ENCODE measurements at places on chromosomes 1 and 21.

GRCh38 chr21:26632691-26633090, 59.6 kb upstream of the CYYR1 start:
- H3K4me1 ChIP-seq: no peaks in the 10 kb centered on the region
- no peak for DNase-seq
- H3K27ac ChIP-seq: no peak overlapping the region
- no peak overlapping the region for H3K4me3 ChIP-seq

- no peak for DNase-seq
- no peak overlapping the region for H3K27ac ChIP-seq
- no peak overlapping the region for H3K4me3 ChIP-seq
- no peaks in the 10 kb centered on the region for H3K4me1 ChIP-seq
- H3K27me3 ChIP-seq: no peaks in the 10 kb centered on the region
Measured at GRCh38 chr1:38456531-38456876, 403.1 kb downstream of the RRAGC start.

GRCh38 chr1:246139745-246140182, 367.3 kb downstream of the SMYD3 start:
- no peaks in the 10 kb centered on the region for H3K27me3 ChIP-seq
- H3K27ac ChIP-seq: no peak overlapping the region
- DNase-seq: no peak

GRCh38 chr1:43653339-43653738, 3.4 kb downstream of the KDM4A start:
- no peak overlapping the region for H3K4me3 ChIP-seq
- no peaks in the 10 kb centered on the region for H3K4me1 ChIP-seq
- H3K27ac ChIP-seq: no peak overlapping the region
- no peak for DNase-seq
- H3K27me3 ChIP-seq: no peaks in the 10 kb centered on the region

DNA sequence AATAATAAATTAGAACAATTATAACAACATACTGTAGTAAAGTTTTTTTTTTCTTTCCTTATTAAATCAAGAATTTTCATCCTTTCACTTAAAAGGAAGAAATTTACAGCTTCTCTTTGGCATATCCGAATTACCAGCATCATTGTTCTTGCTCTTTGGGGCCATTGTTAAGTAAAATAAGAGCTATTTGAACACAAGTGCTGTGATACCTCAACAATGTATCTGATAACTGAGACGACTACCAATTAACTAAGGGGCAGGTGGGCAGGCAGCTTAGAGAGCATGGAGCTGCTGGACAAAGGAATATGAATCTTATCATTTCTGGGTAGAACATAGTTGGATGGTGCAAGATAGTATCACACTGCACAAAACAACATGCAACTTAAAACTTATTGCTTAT, 719.9 kb upstream of the TMPRSS15 start:
- no peak overlapping the region for H3K4me3 ChIP-seq
- H3K27me3 ChIP-seq: no peaks in the 10 kb centered on the region
- H3K4me1 ChIP-seq: no peaks in the 10 kb centered on the region
- DNase-seq: no peak
- no peak overlapping the region for H3K27ac ChIP-seq

DNA sequence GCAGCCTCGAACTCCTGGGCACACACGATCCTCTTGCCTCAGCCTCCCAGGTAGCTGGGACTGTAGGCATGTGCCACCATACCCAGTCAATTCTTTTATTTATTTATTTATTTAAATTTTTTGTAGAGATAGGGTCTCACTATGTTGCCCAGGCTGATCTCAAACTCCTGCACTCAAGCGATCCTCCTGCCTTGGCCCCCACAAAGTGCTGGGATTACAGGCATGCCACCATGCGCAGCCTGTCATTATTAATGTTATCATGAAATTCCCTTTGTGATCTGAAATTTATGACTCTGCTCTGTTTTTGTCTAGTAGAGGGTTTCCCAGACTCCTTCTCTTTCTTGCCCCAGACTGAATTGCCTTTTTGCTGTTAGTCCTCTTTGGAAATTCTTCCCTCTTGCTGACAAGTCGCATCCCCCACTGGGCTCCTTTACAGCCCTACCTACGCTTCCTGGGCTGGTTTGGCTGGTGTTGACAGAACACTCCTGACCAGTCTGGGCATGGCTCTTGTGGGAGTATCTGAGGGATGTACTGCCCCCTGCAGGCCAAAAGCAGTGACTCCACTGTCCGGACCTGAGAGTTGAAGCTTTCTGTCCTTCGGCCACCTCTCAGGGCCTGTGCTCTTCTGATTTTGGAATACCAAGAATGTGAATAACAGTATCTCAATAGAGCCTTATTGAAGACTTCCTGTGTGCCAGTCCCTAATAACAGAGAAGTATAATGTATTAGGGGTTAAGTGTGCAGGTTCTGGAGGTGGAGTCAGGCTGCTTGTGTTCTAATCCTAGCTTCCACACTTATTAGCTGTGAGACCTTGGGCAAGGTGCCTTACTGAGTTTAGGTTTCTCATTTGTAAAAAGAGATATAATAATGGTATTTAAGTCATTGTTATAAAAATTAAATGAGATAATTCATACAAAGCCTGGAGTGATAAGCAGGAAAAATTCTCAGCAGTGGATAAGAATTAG, 28.2 kb downstream of the TCEANC2 start:
- DNase-seq: peak; percentile 75
- H3K4me3 ChIP-seq: no peak overlapping the region
- H3K36me3 ChIP-seq: no peaks in the 10 kb centered on the region
- H3K27me3 ChIP-seq: no peaks in the 10 kb centered on the region

GRCh38 chr21:32826329-32827167, 55.0 kb upstream of the PAXBP1 start:
- H3K36me3 ChIP-seq: no peaks in the 10 kb centered on the region
- H3K4me3 ChIP-seq: no peak overlapping the region
- DNase-seq: peak; percentile 65
- H3K27ac ChIP-seq: no peak overlapping the region

DNA sequence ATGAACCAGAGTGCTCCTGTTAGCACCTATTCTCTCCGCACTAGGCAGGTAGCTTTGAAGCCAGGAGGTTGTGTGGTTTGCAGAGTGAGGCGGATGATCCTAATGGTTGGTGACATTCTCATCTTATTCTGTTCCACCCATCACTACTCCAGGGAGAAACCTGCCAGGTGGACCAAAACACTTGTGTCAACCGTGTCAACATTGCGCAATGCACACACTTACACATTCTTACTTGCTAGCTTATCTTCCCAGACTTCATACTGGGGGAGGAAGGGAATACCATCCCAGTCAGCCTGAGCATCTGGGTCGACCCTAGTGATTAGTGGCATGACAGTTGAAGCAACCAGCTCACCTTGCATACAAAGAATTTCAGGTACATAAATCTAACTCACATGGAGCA, 236.9 kb downstream of the RPS6KC1 start:
- peaks cover 11% of the 10 kb centered on the region for H3K4me1 ChIP-seq
- no peaks in the 10 kb centered on the region for H3K36me3 ChIP-seq
- H3K27ac ChIP-seq: no peak overlapping the region

DNA sequence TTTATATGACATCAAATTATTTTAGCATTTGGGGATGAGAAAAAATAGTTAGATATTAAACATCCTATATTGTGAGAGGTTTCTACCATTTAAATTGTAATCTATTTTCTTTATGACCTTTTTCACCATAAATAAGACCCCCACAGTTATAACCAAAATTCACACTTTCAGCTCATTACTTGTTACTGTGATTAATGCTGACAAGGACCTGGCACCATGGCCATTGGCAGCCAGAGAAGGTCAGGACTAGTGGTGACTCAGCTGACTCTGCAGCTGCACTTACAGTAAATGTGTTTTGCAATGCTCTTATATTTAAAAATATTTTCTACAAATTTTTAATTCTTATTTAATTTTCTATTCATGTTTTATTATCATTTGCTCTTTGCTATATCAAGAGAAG, 133.3 kb upstream of the C1orf105 start:
- no peaks in the 10 kb centered on the region for H3K36me3 ChIP-seq
- no peak overlapping the region for H3K27ac ChIP-seq
- H3K27me3 ChIP-seq: no peaks in the 10 kb centered on the region
- no peak overlapping the region for H3K4me3 ChIP-seq
- H3K4me1 ChIP-seq: no peaks in the 10 kb centered on the region

DNA sequence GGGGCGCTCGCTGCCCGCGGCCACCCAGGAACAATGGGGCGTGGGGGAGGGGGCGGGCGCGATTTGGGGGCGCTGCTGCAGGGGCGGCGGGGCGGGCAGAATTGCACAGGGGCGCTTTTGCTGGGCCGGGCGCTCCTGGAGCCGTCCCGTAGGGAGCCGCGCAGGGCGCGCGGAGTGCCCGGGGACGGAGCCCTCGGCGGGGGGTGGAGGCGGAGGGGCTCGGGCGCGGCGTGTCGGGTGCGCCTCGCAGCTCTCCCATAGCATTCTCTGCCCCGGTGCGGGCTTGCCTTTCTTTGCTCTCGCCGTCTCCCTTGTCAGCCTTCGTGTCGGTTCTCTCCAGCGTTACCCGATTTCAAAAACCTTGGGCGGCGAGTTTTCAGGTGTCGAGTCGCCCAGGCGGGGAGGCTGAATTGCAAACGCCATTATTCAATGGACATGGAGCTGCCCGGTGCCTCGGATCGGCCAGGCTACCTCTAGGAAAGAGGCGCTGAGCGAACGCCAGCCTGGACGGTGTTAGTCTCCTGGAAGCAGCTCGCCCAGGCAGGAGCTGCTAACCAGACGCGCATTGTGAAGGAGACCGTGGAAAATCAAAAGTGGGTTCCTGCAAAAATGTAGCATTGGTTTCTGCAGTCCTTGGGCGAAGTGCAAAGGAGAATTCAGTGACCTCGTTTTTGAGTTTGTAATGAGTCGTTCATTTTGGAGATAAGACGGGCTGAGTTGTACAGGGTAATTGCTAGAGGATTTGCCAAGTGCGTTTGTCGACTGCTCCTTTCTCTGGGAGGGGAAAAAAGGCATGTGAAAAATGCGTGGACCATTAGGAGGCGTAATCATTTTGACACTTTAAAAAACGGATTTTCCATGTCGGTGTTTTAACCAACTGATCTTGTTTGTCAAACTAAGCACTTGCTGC, 626 bp downstream of the CXADR start:
- H3K27ac ChIP-seq: peak overlapping the region; percentile 89
- H3K27me3 ChIP-seq: no peaks in the 10 kb centered on the region
- peak overlapping the region; percentile 92 for H3K4me3 ChIP-seq
- peak; percentile 51 for DNase-seq
- H3K4me1 ChIP-seq: peaks cover 16% of the 10 kb centered on the region

DNA sequence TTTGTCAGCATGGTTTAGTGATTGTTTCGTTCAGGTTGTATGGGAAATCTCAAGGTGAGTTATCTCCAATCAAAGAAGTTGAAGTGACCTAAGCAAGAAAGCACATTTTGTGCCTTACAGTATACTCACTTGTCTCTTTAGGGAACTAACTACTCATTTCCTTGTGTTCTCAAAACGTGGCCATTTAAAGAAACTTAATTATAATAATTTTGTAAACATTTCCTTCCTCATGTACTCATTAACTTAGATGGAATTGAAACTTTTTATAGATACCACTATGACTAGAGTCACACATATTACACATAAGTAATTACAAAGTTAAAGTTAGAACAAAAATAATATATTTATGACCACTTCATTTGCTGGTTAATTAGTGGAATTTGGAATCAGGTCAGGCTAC, 552.6 kb downstream of the MRPL39 start:
- H3K27me3 ChIP-seq: no peaks in the 10 kb centered on the region
- H3K4me1 ChIP-seq: no peaks in the 10 kb centered on the region
- no peaks in the 10 kb centered on the region for H3K36me3 ChIP-seq
- no peak overlapping the region for H3K27ac ChIP-seq

Data from Caco-2 (cell line).